T-cell (primary cell): ENCODE measurements at places on chromosomes 16 and 17.

DNA sequence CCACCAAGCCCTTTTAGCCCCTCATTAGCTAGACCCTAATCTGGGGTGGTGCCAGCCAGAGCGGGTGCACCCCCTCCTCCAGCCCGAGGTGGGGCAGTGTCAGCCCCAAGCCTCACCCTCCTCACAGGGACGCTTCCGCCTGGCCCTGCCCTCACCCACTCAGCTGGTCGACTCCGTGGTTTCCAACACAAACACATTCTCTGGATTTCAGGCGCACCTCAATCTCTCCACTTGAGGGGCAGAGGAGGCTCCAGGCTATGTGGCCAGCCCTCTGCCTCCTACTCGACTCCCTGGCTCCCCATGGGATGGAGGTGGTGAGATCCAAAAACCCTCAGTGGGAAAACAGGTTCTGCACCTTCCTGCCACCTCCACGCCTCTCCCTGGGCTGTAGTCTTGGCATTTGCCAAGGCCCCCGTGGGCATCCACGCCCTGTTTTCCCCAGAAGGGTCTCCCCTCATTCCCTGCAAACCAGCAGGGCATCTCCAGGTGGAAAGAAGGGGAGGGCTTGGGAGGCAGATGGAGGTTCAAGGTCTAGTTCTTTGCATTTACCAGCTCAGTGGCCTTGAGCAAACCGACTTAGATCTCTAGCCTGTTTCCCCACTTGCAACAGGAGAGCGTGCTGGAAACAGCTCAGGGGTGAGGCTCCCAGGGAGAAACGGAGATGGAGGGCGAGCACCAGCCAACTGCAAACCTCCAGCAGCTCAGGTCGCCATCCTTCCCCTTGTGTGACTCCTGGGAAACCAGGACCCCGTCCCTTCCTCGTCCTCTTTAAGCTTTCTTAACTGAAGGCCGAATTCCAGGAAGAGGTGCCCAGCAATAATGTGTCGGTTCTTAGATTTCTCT, 1.7 kb downstream of the EMP2 start:
- peaks cover 56% of the 10 kb centered on the region for H3K27me3 ChIP-seq
- H3K4me1 ChIP-seq: no peaks in the 10 kb centered on the region
- no peak overlapping the region for H3K4me3 ChIP-seq
- no peaks in the 10 kb centered on the region for H3K36me3 ChIP-seq
- DNase-seq: no peak

GRCh38 chr17:28737316-28737715, 6.5 kb upstream of the TRAF4 start:
- H3K4me3 ChIP-seq: no peak overlapping the region
- H3K27ac ChIP-seq: no peak overlapping the region
- no peak for DNase-seq
- H3K36me3 ChIP-seq: no peaks in the 10 kb centered on the region

DNA sequence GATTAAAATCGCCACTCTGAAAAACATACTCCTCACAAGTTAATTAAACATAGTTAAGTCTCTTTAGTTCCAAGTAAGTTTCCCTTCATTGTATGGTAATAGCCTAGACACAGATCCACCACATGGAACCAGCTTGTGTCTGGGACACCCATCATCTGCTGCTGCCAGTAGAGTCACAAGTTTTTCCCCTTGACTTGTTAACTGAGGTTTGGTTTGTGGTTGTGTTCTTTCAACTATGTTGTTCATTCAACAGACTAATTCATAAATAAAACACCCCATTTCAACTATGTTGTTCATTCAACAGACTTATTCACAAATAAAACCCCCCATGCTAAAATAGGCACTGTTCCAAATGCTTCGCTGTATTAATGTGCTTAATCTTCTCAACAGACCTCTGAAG, 24.4 kb downstream of the YWHAE start:
- peaks cover 86% of the 10 kb centered on the region for H3K4me1 ChIP-seq
- peak; percentile 16 for DNase-seq
- no peak overlapping the region for H3K4me3 ChIP-seq
- H3K36me3 ChIP-seq: peaks cover 3% of the 10 kb centered on the region
- no peak overlapping the region for H3K27ac ChIP-seq

DNA sequence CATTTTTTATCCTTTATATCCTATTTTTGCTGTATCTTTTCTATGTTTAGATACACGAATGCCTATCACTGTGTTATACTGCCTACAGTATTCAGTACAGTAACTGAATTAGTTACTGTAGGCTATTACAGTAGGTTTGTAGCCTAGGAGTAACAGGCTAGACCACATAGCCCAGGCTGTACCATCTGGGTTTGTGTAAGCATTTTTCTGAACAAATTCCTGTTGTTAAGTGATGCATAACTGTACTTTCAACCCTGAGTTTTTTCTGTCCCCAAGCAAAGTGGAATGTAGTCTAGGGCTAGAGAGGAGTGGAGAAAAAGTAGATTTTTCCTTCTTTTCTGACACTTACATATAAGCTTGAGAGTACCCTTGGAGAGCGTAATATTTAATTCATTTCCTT, 282.1 kb downstream of the HS3ST3B1 start:
- DNase-seq: no peak
- H3K4me3 ChIP-seq: no peak overlapping the region
- H3K27ac ChIP-seq: no peak overlapping the region
- no peaks in the 10 kb centered on the region for H3K36me3 ChIP-seq
- no peaks in the 10 kb centered on the region for H3K27me3 ChIP-seq

- no peak for DNase-seq
- peaks cover 2% of the 10 kb centered on the region for H3K27me3 ChIP-seq
- H3K36me3 ChIP-seq: no peaks in the 10 kb centered on the region
- H3K27ac ChIP-seq: no peak overlapping the region
- no peaks in the 10 kb centered on the region for H3K4me1 ChIP-seq
Measured at GRCh38 chr17:63024201-63024600, 58.2 kb downstream of the TANC2 start.

DNA sequence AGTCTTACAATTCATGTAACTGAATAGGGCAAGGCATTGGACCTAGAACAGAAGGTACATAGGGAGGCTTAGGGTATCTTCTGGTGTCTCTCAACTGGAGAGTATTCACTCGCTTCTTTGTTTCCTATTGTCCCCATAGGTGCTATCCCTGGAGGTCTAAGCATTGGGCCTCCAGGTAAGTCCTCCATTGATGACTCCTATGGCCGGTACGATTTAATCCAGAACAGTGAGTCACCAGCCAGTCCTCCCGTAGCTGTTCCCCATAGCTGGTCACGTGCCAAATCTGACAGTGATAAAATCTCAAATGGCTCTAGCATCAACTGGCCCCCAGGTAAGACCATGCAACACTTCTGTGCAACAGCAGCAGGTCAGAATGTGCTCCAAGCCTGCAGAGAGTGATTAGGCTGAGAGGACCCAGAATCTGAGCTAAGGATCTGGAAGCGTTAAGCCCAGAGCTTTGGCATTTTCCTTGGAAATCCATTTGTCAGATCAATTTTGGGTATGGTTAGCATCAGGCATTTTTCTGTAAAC, 35.7 kb downstream of the TMC6 start:
- DNase-seq: no peak
- no peak overlapping the region for H3K27ac ChIP-seq
- H3K36me3 ChIP-seq: peaks cover 33% of the 10 kb centered on the region
- H3K4me3 ChIP-seq: no peak overlapping the region
- no peaks in the 10 kb centered on the region for H3K4me1 ChIP-seq

DNA sequence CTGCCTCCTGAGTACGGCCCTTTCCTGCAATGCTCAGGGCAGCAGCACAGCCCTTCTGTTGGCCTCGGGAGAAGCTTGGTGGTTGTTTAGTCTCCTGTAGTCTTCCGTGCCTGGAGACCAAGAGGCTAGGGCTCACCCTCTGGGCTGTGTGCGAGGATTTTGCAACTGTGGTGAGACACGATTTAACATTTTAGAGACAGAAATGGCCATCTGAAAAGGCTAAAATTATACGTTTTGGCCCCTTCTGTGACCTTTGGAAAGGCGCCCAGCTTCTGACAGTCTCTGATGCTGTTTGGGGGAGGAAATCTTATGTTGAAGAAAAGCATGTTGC, 33.1 kb downstream of the FOXL1 start:
- H3K4me1 ChIP-seq: no peaks in the 10 kb centered on the region
- H3K27ac ChIP-seq: no peak overlapping the region
- no peak for DNase-seq
- H3K36me3 ChIP-seq: no peaks in the 10 kb centered on the region
